ENCODE measurements at places on chromosomes 2 and 18.

GRCh38 chr2:205850132-205850531, 167.8 kb downstream of the NRP2 start:
- no peak for DNase-seq

DNA sequence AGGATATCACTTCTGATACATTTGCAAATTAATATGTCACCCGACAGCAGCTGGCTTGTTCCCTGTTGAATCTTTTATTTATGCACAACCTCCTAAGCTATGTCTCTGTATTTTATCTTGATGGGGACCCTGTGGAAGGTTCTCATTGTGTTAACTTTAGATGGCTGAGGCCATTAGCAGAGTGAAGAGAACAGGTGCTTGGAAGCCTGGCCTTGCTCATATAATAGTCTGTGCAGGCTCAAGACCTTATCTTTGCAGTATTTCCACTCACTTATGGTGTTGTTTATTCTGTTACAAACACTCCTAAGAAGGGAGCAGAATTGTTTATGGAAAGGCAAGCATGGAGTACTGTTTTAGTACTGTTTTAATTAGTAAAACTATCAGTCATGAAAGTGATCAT, 107.6 kb downstream of the SETBP1 start:
- no peak for DNase-seq

DNA sequence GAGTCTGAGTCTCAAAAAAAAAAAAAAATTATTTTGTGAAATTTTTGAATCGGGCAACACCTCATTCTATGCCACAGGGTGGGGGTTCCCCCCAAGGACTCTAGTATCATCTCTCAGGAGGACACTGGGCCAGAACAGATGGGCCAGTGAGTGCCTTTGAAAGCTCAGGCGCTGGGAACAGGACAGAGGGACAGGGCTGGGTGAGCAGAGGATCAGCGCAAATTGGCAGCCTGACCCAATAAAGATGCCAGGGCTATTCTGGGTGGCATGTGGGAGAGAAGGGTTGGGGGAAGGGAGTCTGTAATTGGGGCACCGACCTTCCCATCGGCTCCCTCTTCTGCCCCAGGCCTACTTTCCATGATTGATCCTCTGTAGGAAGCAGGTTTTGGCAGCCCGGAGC, 44.0 kb downstream of the KIF3C start:
- DNase-seq: no peak

DNA sequence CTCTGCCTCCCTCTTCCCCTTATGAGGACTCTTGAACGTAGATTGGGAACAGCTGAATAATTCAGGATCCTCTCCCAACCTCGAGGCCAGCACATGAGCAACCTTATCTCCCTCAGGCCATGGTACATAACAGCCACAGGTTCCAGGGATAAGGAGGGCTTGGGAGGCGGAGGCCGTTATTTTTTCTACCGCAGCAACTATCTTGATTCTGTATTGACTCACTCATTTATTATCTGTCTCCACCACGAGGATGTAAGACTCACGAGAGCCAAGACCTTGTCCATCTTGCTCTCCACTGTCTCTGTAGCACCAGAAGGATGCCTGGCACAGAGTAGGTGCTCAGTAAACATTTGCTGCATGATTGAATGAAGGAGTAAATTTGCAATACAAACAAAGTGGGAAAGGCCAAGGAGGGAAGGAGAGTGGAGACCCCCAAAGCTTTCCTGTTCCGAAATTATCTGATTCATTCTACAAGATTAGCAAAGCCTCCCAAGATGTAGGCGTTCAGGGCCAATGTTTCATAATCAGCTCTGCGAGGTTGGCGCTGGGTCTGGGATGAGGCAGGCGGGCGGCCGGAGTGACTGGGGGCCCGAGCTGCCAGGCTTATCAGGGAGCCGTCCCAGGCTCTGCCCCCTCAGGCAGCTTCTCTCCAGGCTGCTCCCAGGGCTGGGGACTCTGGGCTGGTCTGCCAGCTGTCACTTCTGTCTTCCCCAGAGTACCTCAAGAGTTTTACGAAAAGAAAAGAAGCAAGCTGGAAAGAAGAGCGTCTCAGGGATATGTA, 31.6 kb downstream of the INPP5D start:
- no peak for DNase-seq

DNA sequence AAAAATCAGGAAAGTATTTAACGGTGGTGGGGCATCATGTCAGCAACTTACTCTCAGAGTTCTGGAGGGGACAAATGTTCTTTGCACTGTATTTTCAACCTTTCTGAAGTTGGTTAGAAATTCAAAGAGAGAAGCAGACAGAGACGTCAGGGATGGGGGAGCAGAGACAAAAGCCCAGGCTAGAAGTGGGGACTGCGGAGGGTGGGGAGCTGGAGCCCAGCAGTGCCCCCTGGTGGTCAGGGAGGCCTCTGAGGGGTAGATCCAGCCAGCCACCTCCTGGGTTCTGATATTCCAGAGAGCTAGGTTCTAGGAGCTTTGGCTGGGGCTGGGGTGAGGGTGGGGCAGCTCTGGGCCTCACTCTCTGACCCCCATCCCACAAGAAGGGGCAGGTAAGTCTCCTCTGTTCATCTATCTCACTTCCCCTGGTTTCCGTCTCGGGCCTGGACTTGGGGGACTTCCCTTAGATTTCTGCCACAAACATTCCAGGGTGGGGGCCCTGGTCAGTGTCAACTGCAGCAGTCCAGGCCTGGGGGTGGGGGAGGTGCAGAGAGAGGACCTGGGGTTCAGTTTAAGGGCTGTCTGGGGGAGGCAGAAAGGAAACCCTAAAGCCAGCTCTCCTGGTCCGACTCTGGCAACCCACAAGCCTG, 8.9 kb downstream of the TNS1 start:
- DNase-seq: no peak

DNA sequence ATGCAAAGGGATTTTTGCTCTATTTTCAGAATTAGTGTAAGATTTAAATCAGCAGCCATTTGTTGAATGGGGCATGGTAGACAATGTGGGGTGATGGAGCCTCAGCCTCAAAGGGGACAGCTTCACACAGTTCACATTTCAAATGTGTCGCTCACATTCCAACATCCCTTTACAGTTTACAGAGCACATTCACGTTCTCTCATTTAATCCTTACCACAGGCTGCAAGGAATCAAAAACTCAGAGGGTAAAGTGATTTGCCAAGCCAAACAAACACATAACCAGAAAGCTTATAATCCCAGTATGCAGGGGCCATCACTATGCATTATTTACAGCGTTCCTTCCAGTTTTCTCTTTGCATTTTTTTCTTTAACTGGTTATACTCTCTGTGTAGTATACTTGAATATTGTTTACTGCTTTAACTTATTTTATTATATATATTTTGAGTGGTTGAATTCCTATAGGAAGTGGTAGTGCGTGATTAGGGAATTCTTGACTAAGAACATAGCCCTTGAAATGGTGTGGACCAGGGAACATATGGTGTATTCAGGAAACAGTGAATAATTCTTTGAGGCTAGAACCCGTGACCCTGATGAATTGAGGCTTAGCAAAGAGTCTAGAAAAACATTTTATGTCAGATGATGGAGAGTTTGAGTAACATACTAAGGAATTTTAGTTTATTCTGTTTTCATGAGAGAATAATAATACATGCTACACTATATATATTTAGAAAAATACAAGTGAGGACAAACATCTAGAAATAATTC, 18.1 kb upstream of the TAF1B start:
- DNase-seq: no peak

DNA sequence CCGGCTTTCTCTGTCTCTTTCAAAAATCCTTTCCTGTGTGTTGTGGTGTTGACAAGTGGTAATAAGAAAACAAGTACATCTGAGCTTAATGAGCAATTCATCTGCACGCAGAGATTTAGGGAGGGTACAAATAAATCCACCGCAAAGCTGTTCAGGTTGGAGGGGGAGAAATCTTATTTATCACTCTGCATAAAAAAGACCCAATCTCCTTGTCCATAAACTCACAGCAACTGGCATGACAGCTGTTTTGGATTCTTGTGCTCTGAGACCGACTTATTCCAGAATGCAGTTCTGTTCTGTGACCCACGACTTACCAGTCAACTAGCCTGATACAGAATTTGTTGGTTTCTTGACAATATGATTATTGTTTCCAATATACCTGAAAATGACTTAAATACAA, 380.1 kb downstream of the SOX11 start:
- no peak for DNase-seq

DNA sequence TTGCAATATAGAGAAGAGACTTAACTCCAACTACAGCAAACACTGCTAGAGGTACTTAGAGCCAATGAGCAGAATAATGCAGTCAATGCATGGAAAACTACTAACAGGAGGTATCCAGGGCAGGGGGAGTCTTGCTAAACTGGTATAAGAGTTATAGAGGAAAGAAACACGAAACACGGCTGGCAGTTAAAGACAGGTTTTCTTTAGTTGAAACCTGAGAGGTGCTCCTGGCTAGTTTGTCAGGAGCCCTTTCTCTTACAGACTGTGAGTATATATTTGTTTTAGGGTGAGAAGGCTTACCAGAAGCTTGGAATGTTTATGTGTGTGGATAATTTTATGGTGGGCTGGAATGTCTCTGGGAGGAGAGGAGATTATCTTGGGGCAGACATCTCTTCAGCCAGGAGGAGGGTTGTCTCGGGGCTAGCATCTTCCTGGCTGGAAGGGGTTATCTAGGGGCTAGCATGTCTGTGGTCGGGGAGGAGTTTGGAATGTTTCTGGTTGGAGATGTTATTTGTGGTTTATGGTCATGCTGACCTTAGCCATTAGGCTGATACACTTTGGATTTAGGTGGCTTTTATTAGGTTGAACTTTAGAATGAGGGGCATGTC, 1048.8 kb downstream of the DPP10 start:
- no peak for DNase-seq

DNA sequence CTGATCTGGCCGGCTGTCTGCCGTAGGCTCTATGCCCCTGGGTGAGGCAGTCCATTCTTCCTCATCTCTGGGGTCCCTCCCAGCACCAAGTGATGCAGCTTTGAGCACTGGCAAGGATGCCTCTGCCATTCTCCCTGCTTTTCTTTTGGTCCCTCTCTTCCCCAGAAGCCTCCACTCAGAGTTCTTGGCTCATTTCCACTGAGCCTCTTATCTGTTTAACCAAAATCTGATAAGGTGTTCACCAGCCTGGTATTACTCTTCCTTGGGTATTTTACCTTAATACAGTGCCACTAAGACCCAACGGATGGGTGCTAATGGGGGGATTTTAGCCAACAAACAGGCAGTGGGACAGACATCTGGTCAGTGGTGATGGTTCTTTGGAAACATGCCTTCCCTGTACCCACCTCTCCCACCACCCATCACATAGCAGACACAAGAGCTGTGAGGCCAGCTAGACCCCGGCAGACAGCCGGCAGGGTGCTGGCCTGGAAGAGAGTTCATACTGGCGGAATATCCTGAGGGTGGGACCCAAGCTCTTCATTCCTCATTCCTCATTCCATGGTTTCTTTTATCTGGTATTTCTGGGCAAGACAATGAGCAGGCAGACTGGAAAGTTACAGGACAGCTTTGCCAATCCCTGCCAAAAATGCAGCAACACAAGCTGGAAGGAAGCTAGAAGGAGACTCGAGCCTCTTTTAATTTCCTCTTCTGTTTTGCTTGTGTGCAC, 34.6 kb downstream of the ZBTB7C start:
- no peak for DNase-seq

DNA sequence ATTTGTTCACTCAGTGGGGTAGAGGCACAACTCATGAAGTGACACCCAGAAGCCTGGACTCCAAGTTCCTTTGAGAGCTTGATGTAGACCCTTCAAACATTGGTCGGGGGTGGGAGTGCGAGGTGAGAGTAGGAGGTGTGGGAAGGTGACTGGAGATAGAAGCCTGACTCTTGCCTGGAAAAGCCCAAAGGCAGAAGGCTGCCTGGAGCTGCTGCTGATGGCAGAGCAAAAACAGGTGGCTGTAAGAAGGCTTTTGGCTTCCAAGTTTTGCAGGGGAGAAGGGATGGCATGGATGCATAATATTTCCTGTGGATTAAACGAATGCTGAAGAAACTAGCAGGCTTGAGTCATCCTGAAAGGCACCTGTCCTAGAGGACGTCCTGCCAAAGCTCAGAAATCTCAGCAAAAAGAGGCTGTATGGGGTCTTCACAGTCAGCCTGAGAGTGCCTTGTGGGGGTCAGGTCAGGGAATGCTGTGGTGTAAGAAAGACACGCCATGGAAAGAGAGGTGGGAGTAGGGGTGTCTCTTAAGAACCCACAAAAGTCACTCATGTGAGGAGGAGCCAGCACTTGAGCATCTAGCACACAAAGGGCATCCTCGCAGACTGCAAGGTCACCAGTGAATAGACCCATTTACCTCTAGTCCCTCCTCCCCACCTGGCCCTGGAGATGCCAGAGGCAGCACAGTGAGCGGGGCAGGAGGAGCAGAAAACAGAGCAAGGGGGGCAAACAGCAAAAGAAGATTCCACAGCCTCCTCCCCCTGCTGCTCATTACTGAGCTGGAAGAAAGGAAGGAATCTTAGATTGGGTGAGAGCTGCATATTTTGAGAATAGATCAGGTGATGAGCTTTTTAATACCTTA, 37.5 kb downstream of the FASTKD2 start:
- DNase-seq: no peak

DNA sequence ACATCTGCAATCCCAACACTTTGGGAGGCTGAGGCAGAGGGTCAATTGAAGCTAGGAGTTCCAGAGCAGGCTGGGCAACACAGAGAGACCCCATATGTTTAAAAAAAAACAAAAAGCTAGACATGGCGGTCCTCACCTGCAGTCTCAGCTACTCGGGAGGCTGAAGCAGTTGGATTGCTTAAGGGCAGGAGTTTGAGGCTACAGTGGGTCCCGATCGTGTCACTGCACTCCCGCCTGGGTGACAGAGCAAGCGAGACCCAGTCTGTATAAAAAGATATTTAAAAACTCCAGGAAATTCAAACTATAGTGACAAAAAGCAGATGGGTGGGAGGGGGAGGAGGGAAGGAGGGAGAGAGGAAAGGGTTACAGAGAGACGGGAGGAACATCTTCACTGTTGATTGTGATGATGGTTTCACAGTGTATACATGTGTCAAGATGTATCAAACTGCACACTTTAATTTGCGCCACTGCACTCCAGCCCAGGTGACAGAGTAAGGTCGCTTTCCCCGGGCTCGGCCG, 942 bp upstream of the ZNF236 start:
- DNase-seq: no peak

GRCh38 chr2:168403736-168404135, 52.3 kb upstream of the CERS6 start:
- DNase-seq: no peak

- DNase-seq: no peak
These were observed 592 bp downstream of the ZNF397 start for GRCh38 chr18:35241448-35241804.

DNA sequence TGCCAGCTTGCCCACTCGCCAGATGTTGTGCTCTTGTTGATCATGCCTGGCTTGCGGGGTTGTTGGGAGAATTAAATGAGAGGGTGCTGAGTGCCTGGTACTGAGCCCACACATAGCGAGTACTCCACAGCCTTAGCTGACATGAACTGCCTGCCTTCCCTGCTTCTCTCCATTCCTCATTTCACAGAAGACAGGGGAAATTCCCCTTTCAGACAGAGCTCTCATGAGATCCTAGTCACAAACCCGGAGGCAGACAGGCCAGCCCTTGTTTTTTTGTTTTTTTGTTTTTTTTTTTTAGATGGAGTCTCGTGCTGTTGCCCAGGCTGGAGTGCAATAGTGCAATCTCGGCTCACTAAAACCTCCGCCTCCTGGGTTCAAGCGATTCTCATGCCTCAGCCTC, 17.1 kb upstream of the DNMT3A start:
- DNase-seq: no peak
